GM23248 (cell line): ENCODE measurements at places on chromosomes 2 and 18. TPM values are rescaled to one million over a fixed set of nuclear protein-coding genes. Genes with fewer than 3 reads are reported as not detected.
A peak's percentile ranks its signal among the peaks of the same experiment; 100 is the strongest.

Gene GLS
- total RNA-seq = 362 and 426 TPM in 2 replicates

Gene MYO7B
- total RNA-seq = under 0.01 TPM in 1 of 2 replicates, not detected in the other

- no peak for DNase-seq
Observed at GRCh38 chr2:186746584-186746983, 52.7 kb downstream of the FAM171B start.

- peak; percentile 85 for DNase-seq
Observed at GRCh38 chr2:188976545-188977268, 2.5 kb downstream of the COL3A1 start.

DNA sequence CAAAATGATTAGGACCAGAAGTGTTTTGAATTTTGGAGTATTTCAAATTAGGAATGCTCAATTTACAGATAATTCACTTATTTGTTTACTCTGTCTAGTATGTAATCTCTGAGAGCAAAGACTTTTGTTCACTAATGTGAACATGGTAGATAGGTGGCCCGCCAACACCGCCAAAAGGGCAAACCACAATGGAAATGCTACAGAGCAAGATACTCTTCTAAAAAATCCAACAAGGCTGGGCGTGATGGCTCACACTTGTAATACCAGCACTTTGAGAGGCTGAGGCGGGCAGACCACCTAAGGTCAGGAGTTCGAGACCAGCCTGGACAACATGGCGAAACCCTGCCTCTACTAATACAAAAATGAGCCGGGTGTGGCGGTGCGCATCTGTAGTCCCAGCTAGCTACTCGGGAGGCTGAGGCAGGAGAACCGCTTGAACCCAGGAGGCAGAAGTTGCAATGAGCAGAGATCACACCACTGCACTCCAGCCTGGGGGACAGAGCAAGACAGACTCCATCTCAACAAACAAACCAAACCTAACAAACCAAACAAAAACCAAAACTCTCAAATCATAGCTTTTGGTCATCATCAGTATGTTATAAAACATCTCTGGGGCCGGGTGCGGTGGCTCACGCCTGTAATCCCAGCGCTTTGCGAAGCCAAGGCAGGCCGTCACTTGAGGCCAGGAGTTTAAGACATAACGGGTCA lies 2.4 kb downstream of the CCT4 start:
- DNase-seq = no peak

- no peak for DNase-seq
Observed at GRCh38 chr2:11713815-11714214, 32.6 kb upstream of the LPIN1 start.
